NCI-H2081 (cell line): ENCODE measurements at places on chromosomes 12 and 14.

DNA sequence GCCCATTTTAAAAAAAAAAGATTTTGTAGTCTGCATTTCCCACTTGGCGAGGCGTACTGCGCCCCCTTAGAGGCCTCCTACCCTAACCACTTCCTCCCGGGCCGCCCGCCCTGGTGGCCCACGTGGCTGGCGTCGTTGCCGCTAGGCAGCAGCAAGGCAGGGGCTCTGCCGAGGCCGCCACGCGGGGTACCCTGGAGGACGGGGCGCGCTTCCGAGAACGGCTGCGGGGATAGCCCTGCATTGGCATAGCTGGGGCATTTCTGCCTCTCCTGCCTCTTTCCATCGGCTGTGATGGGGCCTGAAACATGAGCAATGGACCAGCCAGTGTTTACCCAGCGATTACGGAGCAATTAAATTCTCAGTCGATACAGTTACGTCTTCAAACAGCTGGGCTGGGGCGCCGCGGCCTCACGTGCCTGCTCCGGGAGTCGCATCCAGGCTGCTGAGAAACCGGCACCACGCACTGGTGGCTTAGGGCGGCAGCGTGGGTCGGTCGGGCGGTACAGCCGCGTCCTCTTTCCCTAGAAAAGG is 38.0 kb downstream of the IQSEC3 start:
- DNase-seq: peak; percentile 91

GRCh38 chr12:11730299-11731041 is 81.0 kb downstream of the ETV6 start:
- peak; percentile 10 for DNase-seq

- no peak for DNase-seq
Observed at GRCh38 chr12:123268850-123269249, 2.8 kb downstream of the CDK2AP1 start.

DNA sequence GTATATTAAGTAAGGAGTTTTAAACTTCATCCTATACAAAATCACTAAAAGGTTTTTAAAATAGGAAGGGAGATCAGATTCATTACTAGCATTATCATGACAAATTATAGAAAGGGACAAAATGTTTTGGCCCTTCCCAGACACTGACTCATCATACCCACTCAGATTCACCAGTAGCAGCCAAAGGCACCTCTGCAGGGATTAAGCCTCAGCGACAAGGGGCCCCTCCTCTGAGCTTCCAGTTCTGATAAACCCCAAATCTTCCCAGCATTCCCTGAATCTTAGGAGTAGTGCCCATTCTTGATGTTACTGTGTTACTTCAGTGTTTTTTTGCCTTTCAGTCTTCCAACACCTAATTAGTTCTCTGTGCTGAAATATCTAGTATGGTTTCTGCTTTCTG is 14.5 kb downstream of the KRAS start:
- no peak for DNase-seq

- DNase-seq: peak; percentile 95
Observed at GRCh38 chr12:77746096-77746495, 84.6 kb upstream of the NAV3 start.

- peak; percentile 33 for DNase-seq
Observed at GRCh38 chr12:7142056-7142644, 12.0 kb downstream of the CLSTN3 start.

- no peak for DNase-seq
Observed at GRCh38 chr12:29732191-29732590, 51.6 kb downstream of the TMTC1 start.

DNA sequence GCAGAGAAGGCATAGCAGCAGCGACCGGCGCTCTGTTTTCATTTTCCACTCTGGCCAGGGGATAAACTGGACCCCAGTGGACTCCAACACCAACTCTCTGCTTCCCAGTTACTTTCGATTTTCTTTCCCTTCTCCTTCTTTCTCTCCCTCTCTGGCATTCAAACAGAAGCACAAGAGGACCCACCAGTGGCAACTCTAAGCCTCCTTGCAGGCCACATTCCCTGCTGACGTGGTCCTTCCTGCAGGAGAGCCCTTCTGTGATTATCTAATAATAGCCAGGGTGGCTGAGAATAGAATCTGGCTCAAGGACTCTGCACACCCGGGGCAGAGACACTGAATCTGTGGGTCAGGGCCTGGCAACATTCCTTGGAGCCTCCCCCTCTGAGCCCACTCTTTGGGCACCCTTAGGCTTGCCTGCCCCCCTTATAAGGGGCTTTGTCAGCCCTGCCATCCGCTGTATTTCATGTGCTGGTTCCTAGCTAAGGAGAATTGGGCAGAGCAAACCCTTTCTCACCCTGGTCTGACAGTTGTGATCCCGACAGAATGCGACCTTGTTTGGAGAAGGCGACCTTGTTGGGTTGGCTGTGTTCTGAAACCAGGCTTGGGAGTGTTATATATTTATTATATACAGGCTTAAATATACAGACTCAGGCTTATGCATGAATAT is 8.2 kb upstream of the HOXC6 start:
- no peak for DNase-seq

GRCh38 chr12:102010265-102010994 is 51.4 kb downstream of the WASHC3 start:
- no peak for DNase-seq

GRCh38 chr12:98644433-98644711 is 216 bp downstream of the IKBIP start:
- no peak for DNase-seq

- DNase-seq: no peak
Observed at GRCh38 chr12:110578694-110579534, 4.2 kb downstream of the PPTC7 start.

DNA sequence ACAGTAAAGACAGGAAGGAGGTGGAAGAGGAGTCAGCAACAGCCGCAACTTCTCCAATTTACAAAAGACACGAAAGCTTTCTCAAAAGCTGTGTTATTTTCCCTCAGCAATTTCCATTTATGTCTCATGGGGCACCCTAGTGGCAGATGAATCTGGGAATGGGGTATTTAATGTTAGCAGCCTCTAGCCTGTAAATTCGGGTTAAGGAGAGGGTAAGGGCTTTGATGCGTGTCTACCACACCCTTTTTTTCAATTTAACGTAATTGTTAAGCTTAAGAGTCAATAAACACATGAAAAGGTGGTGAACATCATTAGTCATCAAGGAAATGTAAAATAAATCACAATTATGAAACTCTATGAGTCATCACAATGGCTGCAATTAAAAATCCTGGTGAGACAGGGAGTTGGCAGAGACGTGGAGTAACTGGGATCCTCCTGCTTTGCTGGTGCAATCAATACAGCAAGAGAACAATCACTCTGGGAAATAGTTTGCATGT is 986.4 kb downstream of the AACS start:
- DNase-seq: peak; percentile 67

DNA sequence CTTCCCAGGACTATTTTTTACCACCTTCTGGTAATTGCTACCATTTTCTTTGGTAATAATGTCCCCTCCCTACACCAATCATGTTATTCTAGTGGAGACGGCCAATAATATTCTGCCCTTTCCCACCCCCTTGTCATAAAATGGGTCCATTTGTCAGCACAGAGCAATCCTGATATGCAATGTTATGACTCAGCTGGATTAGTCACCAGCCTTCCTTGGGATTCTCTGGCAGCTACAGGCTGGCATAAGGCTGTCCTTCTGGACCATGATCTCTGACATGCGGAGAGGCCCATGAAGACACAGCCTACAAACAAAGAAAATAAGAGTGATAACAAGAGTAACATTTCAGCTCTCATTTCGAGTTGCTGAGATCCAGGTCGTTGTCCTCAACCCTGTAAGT is 222.0 kb upstream of the CPNE8 start:
- no peak for DNase-seq

DNA sequence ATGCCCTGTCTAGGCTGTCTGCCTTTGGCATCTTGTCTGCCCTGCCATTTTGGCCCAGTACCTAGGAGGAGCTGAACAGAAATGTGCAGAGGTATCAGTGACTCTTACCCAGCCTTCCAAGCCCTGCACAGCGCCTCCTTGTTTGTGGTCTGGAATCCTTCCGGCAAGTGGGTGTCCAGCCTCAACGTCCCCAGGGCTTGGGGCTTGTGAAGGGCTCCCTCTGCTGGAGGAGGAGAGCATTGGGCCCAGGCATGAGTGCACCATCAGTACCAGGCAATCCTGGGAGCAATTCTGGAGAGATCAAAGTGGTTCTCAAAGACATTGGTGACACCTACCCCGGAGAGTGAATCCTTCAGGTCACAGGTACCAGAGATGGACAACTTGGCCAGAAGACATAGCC is 2.4 kb upstream of the TCL1B start:
- no peak for DNase-seq

GRCh38 chr12:131711551-131712205 is 788 bp downstream of the SFSWAP start:
- no peak for DNase-seq

- no peak for DNase-seq
Observed at GRCh38 chr12:109951136-109951535, 45.0 kb downstream of the GIT2 start.

GRCh38 chr14:55921511-55921910 is 196.7 kb upstream of the PELI2 start:
- DNase-seq: peak; percentile 57

- no peak for DNase-seq
Observed at GRCh38 chr14:85010186-85010585, 519.8 kb upstream of the FLRT2 start.

DNA sequence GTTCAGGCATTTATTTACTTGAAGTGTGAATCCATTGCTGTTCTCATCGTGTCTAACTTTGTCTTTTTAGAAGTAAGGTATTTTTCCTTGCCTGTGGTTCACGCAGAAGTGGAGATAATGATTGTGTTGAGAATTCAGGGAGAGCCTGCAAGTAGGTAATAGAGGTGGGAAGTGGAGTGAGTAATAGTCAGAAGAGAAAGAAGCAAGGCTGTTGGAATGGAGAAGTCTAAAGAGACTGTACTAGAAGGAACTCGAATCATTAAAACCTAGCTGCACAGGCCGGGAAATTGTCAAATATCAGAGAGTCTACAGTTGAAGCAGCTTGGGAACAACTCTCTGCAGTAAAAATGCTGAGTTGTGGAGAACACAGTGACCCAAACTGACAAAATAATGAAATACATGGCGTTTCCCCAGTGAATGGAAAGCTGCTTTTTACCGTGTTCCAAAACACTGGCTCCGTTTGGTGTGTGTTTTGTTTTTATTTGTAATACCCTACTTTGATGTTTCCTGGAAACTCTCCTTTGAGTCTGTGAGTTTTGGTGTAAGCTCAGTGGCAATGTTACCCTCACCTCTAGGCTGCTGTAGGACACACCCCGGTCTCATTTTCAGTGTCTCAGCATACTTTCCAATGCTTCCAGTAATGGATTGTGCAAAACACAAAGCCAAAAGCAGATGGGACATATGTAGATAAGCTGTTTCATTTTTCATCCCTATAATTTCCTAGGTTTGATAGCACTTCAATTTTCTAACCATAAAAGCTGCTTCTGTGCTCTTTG is 146.6 kb downstream of the CRADD start:
- DNase-seq: no peak

DNA sequence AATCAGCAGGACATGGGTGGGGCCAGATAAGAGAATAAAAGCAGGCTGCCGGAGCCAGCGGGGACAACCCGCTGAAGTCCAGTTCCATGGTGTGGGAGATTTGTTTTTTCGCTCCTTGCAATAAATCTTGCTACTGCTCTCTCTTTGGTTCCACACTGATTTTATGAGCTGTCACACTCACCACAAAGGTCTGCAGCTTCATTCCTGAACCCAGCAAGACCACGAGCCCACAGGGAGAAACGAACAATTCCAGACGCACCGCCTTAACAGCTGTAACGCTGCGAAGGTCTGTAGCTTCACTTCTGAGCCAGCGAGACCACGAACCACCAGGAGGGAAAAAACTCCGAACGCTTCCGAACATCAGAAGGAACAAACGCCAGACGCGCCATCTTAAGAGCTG is 2.8 kb upstream of the CNIH1 start:
- DNase-seq: no peak

GRCh38 chr14:34628681-34629135 is 1.2 kb downstream of the SNX6 start:
- no peak for DNase-seq

DNA sequence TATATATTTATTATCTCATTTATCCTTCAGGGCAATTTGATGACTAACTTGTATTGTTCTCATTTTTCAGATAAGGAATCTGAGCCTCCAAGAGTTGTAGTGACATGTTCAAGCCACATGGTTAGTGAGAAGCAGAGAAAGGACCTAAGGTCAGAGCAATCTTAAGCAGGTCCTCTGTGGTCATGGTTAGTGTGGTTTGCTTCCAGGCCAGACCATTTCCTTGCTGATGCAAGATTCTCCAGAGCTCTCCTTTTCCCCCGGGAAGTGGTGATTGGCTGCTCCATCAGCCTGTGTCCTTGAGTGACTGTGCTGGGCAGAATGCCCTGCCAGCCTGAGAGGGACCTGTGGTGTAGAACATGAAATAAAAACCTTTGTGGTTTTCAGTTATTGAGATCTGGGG is 141.3 kb downstream of the KTN1 start:
- DNase-seq: no peak

DNA sequence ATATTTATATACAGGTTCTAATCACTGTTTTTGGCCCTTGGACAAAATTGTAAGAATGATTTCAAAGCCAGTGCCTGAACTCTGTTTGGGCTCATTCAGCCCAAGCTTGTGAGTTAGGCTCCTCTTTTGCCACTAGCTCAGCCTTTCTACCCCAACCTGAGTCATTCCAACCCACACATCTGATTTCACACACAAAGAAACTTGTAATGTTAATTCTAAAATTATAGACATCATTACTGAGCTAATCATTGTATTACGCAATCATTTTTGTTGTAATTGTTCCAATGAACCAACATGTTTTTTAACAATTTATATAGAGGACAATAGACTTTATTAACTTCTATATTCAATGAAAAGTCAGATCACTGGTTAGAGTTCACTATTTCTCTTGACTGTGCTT is 441.1 kb downstream of the ETNK1 start:
- no peak for DNase-seq

GRCh38 chr12:23671881-23672280 is 277.6 kb downstream of the SOX5 start:
- no peak for DNase-seq

DNA sequence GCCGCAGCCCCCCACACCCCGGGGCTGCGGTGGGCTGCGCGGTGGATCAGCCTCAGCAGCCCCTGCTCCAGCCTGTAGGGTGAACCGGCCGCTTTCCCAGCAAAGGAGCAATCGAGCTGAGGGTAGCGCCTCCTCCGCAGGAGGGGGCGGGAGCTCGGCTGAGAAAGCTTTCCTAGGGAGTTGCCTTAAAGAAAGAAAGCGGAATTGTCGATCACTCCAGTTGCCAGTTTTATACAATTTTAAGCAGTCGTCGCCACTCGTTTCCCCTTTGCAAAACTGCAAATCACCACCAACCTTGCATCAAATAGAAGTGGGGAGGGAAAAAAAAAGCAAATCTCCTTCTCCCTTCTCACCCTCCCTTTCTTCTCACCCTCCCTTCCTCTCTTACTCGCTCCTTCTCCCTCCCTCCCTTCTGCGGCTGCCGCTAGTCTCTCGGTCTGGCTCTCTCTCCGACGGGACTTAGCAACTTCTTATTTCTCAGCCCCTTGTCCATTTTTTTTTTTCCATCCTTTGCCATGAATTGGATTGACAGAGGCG is at the start of gene PDE3A:
TSS of gene PDE3A (plus strand) at position 424 of the 537 bp plus-strand sequence. CDS start 748 bp downstream, outside the sequence.
- DNase-seq: no peak
